ENCODE measurements at places on chromosomes 7 and 10. TPM values are rescaled to one million over a fixed set of nuclear protein-coding genes. Genes with fewer than 3 reads are reported as not detected.

Gene CLCN1
- total RNA-seq: not detected

Gene WASHC2A
- 13.8 TPM for total RNA-seq

Gene RELN
- not detected for total RNA-seq

Gene AKR1C8
- 0.12 TPM for total RNA-seq

Measured in H4 (cell line).